ENCODE measurements at places on chromosomes 4 and X.
A peak's percentile ranks its signal among the peaks of the same experiment; 100 is the strongest.

DNA sequence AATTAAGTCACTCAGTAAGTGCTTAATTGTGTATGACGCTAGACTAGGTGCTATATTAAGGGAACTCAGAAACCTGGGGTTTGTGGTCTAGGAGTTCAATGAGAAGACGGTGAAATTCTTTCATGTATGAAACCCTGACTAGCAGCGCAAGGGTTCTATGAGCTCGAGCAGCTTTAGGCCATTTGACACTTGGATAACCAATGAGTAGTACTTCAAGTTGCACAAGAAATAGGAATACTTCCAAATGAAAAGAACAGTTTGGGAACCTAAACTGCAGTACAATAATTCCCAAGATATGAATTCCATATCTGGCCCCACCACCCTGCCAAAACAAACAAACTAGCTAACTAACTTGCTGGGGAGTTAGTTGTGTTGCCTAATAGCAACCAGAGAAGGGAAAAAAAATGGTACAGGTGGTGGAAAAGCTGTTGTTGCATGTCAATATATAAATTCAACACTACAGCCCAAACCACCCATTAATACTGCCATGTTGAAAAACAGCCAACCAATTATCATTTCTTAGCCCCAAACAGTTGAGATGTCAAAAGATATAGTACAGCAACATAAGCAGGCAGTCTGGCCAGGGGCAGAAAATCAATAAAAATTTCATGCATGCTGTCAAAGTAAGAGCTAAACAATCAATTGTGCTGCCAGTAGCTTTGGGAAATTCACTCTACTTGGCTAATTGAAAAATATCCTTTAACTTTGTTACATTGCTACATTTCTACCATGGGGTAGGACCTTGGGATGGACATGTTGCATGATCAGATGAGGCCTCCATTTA lies 54.6 kb upstream of the MCF2 start:
- peak; percentile 56 for DNase-seq

DNA sequence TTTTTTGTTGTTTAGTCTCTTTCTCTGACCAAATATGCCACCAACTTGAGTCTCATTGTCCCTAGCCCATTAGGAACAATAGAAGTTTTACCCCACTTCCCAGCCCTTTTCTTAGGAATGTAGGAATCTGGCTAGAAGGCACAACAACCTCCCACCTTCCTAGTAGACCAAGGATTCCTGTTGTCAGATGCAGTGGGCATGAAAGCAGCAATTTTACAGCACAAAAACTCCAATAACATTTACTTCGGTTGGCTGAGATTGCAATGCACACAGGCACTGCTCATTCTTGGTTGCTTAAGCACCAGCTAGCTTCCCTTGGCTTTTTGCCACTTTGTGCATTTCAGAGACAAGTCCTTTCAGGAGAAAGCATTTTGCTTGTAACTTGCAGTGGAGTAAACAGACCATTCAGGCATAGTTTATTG lies 312.8 kb downstream of the TENM3 start:
- DNase-seq: peak; percentile 92

GRCh38 chr4:1203026-1203616 lies 30.7 kb upstream of the SPON2 start:
- DNase-seq: no peak

DNA sequence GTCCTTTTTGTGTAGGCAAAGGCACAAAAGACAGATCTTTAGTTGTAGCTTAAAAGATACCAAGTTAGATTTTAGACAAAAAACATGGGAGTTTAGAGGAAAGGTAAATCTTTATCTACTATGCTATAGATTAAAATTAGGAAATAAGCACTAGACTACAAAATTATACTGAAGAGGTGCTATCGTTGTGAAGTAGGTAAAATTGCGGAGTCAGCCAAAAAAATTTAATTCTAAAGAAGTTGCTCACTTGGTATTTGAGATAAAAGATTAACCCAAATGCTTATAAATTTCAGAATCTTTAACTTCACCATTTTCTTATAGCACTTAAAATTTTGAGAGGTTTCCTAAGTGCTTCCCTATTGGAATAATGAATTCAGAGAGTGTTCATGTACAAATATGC lies 604.1 kb downstream of the GRXCR1 start:
- DNase-seq: no peak

DNA sequence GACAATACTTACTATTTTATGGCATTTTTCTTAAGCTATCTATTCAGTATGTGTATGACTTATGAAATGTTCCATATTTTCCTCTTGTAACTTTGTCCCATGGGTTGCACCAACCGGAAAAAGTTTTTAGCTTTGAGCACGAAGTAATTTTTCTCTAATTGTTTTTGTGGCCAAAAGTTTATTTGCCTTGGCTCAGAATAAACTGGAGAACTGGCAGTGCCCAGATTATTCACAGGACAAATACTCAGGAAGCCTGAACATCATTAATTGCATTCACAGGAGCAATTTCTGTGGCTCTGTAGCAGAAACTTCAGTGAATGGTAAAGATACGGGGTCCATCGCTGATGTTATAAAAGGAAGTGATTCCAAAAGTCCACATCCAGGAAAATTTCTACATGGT lies 184.5 kb downstream of the ARHGAP10 start:
- no peak for DNase-seq

- DNase-seq: no peak
These were observed 35.2 kb upstream of the LNX1 start for GRCh38 chr4:53626491-53626890.

- peak; percentile 69 for DNase-seq
These were observed 103.3 kb upstream of the PCDH18 start for GRCh38 chr4:137635601-137636000.

DNA sequence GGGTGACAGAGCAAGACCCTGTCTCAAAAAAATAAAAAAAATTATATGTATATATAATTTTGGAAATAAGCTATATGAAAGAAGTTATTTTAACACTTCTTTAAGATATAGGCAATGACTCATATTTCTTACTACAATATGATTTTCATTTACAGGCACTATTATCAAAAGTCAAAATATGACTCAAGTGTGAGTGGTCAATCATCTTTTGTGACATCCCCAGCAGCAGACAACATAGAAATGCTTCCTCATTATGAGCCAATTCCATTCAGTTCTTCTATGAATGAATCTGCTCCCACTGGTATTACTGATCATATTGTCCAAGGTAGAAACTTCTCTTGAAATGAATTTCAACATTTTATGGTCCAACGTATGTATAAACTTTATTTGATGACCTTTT lies 20.8 kb downstream of the OCIAD1 start:
- no peak for DNase-seq

GRCh38 chr4:66178906-66179305 lies 508.6 kb upstream of the EPHA5 start:
- peak; percentile 23 for DNase-seq

DNA sequence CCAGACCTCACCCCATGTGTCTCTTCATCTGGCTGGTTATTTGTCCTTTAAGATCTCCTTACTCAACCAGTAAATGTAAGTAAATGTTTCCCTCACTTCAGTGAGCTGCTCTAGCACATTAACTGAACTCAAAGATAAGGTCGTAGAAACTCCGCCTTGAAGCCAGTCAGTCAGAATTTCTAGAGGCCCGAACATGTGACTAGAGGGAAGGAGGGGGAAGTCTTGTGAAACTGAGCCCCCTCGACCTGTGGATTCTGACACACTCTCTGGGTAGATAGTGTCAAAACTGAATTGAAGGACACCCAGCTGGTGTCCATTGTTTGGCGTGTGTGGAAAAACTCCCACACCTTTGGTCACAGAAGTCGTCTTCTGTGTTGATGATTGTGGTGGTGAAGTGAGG lies 933.9 kb downstream of the ADGRL3 start:
- DNase-seq: no peak

GRCh38 chr4:76998251-76998901 lies 48.8 kb downstream of the SEPTIN11 start:
- DNase-seq: peak; percentile 69

- DNase-seq: peak; percentile 0
These were observed 956.9 kb upstream of the NDST4 start for GRCh38 chr4:116070283-116070682.

- DNase-seq: no peak
These were observed 156.6 kb downstream of the AMMECR1 start for GRCh38 chrX:110161361-110161686.

DNA sequence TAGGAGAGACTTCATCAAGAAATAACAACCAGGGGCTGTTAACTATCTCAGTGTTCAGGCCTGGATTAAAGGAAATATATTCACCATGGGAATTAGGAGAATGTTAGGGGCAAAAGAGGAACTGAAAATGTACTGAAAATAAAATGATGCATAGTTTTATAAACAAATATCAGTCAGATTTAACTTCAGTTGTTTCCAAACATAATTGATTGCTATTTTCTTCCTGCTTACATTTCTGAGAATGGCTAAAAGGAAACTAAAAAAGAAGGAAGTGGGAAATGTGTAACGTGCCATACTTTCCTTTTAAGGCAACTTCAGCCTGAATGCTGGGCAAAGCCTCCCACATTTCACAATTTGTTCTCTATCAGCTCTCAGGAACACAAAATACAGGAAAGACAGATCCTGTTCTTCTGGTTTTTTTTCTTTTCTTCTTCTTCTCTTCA lies 178.1 kb downstream of the MAML3 start:
- peak; percentile 70 for DNase-seq

DNA sequence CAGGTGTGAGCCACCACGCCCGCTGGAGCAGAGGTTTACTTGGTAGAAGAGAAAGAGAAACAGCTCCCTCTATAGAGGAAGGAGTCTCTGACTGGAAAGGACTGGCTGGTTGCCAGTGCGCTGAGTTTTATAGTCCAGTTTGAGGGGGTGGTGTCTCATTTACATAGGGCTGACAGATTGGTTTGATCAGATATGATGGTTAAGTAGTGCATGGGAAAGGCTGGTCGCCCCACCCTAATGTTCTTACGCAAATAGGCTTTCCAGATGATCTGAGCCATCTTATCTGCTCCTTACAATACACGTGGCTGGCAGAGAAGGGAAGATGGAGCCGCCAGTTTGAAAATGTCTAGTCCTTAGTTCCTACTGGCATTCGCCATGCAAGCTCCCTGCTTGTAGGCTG lies 439.5 kb downstream of the NAF1 start:
- DNase-seq: no peak

- DNase-seq: peak; percentile 61
These were observed 43.8 kb downstream of the FHL1 start for GRCh38 chrX:136191171-136191570.

DNA sequence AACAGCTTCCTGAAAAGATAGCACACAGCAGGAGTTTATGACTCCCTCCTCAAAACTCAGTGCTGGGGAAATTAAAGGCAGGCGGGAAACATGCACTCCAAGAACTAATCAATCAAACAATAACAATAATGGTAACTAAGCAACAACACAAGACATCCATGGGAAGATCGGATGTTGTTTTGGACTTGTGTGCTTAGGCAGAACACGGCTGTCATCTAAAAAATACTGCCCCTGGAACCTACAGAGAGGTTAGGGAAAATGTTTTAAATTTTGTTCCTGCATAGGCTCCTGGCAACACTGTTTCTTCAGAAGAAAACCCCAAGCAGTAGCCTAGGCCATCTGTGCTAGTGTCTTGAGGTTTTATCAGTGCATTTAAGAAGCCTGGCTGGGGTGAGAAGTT lies 1378.2 kb downstream of the STIM2 start:
- DNase-seq: no peak

DNA sequence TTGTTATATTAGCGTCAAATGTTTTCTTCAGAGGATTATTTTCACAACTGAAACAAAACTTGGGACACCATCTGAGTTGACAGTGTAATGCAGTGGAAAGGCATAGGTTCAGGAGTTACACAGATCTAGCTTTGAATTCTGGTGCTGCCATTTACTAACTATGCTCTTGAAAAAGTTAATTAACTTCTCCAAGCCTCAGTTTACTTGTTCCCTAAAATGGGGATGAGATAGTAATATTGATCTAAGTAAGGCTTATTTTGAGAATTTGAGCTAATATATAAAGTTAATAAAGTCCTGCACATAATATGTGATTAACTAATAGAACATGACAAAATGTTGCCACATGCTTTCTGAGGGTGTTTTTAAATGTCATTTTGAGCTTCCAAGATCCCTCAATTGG lies 112.6 kb downstream of the FRAS1 start:
- DNase-seq: no peak

DNA sequence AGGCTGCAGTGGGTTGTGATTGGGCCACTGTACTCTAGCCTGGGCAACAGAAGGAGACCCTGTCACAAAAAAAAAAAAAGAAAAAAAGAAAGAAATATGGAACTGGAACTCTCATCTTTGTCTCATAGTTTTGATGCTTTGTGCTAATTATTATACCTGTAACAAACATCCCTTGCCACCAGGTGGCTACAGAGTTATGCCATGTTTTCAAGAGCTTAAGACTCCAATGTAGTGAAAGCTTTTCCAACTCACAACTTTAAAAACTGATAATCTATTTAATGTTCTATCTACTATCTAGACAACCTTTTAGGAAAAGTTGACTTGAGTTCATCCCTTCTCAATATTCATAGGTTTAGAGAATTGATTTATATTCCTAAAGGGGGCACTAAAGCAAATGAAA lies 42.4 kb downstream of the HTR2C start:
- DNase-seq: peak; percentile 17

DNA sequence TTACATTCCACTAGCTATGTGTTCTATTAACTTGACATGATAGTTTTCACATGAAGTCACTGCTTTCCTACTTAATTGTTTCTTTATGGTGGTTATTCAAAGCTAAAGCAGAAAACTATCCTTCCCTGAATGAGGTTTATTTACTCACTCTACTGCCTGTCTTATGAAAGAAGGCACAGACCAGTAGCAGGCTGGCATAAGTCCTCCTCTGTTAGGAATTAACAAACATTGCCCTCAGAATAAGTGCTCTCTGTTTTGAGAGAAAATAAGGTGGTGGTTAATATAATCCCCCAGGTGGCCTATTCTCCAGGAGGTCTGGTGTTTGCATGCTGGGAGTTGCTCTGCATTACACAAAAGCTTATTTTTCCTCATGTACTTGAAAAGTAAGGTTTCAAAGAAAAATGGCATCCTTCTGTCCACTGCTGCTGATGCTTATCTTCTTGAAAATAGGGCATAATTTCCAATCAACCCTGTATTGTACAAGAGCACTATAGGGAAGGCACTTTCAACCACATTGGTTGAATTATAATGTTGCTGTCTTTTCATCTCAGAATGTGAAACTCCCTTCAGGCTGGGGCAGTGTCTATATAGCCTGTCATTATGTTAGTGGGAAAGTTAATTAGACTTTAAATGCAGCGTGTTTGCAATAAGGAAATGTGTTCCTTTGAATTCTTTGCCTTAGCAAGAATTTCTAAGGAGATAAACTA lies 119.7 kb upstream of the TBC1D9 start:
- no peak for DNase-seq

DNA sequence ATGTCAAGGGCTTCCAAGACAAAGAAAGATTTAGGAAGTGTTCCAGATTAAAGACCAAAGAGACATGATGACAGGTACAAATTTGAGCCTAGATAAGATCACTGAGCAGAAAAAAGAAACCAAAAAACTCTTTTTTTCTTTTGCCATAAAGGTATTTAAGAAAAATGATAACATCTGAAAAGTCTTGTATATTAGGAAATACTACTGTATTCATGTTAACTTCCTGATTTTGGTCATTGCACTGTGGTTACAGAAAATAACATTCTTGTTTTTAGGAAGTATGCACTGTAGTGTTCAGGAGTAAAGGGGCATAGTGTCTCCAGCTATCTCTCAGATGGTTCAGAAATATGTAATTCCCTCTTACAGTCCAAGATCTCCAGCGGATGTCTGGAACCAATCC lies 37.1 kb downstream of the RWDD4 start:
- DNase-seq: no peak

- no peak for DNase-seq
These were observed 42.6 kb downstream of the SULT1B1 start for GRCh38 chr4:69717778-69718177.
